ENCODE measurements at places on chromosomes 7 and 10. TPM values are rescaled to one million over a fixed set of nuclear protein-coding genes. Genes with fewer than 3 reads are reported as not detected.

HMX3 gene
- total RNA-seq: not detected

GDF10 gene
- total RNA-seq: not detected

- no peak for DNase-seq
Measured at GRCh38 chr7:141534757-141535737, 16.2 kb upstream of the AGK start.

DNA sequence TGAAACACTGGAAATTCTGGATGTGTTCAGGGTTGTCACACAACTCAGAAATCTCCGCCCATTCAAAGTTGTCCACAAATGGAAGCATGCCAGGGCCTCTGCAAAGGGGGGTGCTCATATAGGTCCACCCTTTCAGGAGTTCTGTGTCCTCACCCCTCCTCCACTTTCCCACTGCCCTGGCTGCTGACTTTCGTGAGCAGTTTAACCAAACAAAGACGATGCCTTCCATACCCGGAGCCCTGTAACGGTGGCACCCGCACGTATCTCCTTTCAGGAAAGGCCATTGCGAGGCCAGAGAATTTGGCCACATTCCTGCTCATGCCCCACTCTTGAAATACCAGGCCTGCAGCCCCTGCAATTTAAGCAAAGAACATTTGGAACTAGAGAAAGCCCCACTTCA is 1.4 kb downstream of the CPXM2 start:
- DNase-seq: no peak

DNA sequence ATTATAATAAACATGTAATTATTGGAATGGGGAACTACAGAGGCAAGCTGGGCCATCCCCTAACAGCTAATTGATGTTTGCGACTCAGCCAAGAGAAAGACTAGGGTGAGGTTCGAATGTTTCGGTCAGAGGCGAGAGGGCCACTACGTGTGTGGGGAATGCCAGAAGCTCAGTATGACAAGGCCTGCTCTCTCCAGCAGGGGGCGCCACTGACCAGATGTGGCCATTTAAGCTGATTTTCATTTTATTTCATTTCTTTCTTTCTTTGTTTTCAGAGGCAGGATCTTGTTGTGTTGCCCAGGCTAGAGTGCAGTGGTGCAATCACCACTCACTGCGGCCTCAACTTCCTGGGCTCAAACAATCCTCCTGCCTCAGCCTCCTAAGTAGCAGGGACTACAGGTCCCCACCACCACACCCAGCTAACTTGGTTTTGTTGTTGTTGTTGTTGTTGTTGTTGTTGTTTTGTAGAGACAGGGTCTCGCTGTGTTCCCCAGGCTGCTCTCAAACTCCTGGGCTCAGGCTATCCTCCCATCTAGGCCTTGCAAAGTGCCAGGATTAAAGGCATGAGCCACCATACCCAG is 38.1 kb downstream of the TMEM130 start:
- peak; percentile 29 for DNase-seq

DNA sequence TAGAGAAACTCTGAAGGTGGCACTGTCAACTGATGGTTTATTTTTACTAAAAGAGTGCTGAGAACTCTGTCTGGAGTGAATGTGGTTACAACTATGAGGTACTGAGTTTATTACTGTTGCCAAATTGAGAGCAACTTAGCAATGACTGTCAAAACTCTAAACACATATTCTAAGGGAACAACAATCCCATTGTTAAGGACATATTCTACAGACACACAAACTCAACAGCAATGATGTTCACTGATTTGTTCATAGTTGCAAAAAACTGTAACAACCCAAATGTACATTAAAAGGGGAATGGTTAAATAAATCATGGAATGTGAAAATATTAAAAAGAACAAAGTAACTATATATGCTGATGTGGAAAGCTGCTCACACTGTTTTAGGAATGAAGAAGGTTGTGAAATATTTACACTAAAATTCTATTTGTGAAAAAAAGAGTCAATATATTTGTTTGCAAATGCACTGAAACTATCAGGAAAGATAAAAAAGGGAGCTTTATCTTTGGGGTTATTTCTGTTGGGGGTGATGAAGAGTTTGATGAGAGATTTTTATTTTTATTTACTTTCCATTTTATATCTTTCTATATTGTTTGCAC is 12.9 kb downstream of the PON2 start:
- no peak for DNase-seq

- no peak for DNase-seq
Measured at GRCh38 chr10:21002091-21002878, 105.2 kb upstream of the NEBL start.

- DNase-seq: no peak
Measured at GRCh38 chr7:36301914-36302771, 87.5 kb upstream of the ANLN start.

Measured in Caco-2 (cell line).